ENCODE measurements at places on chromosomes 11 and 22. TPM values are rescaled to one million over a fixed set of nuclear protein-coding genes. Genes with fewer than 3 reads are reported as not detected.

DNA sequence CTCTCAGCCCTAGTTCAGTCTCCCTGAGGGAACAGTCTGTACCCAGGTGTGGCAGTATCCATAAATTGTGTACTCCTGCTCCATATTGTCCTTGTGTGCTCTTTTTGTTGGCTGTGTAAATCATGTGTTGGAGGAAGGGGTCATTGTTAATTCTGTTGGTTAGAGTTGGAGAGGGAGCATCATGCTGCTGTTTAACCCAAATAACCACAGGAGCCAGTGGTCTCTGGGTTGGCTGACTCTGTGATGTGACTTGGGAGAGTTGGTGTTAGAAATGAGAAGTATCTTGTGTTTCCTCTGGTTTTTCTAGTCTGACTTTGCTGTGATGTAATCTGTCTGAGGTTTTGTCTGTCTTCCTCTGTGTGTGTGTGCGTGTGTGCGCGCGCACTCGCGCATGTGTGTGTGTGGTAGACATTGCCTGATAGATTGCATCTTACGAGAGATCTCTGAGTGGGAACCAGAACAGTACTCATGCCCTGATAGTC, 30.5 kb downstream of the CTNND1 start:
- peak; percentile 73 for DNase-seq

DNA sequence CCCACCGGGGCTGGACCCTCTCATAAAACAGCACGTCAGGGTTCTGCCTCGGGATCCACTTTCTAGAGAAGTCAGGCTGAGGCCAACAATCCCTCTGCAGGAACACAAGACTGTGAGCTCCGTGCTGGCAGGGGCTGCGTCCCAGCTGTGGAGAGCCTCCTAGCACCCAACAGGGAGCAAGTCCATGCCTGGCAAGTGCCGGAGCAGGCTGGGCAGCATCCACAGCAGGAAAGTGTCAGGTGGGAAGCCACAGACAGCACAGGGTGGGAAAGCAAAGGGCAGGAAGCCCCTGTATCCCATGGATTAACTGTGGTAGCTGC, 682.3 kb downstream of the TBC1D22A start:
- DNase-seq: no peak

- no peak for DNase-seq
These were observed 13.0 kb upstream of the OR6A2 start for GRCh38 chr11:6812390-6813005.

DNA sequence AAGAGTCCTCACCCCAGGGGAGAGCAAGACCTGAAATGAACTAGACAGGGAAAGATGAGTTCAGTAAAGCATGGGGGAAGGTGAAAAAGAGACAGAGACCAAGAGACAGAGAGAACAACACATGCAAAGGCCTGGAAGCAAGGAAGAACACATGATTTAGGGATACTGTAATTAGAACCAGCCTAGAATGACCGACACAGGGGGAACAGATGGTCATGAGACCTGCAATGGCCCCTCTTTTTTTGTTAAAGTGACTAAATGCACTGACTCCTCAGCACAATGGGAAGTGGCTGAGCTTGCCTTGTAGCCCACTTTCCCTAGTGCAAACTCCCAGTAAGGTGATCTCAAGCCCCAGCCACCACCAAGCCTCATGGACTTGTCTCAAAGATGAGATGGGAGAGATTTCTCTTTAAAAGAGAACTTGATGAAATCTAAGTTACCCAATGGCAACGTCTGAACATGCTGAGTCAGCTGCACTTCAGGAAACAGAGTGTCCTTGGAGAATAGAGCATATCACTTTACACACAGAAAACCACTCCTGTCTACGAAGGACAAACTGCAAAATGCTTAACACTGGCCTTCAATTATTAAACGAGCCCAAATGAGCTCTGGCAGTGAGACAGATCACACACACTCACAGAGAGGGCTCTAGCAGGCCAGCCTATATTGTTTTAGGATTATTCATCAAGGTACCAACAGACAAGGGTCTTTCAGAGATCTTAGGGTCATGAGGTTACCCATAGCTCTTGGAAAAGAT, 91.0 kb downstream of the SERGEF start:
- no peak for DNase-seq

- DNase-seq: no peak
These were observed 14.6 kb downstream of the BBOX1 start for GRCh38 chr11:27055065-27055682.

DNA sequence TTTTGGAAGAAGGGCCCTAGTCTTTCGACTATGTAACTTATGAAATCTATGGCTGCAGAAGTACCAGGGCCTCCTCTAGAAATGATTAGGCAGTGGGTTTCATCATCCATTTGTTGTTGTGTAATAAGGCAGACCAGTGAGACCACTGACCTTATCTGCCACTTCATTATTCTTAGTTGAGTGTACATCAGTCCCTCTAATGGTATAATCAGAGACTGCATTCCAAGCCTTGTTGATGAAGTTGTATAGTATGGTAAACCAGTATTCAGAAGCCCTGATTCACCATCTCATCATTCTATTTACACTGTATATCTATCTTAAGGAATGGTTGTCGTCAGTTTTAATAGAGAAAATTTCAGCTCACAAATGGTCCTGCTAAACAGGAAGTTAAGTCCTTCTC, 32.2 kb upstream of the GRIA4 start:
- no peak for DNase-seq

GRCh38 chr11:35265755-35266454, 126.9 kb downstream of the CD44 start:
- DNase-seq: no peak

- DNase-seq: no peak
These were observed 796.3 kb upstream of the RAG2 start for GRCh38 chr11:37394236-37394870.

Gene SCUBE2
- total RNA-seq: 8.8 TPM

- no peak for DNase-seq
These were observed 933 bp upstream of the KRTAP5-10 start for GRCh38 chr11:71564430-71564829.

Gene ARFIP2
- 35.0 TPM for total RNA-seq

DNA sequence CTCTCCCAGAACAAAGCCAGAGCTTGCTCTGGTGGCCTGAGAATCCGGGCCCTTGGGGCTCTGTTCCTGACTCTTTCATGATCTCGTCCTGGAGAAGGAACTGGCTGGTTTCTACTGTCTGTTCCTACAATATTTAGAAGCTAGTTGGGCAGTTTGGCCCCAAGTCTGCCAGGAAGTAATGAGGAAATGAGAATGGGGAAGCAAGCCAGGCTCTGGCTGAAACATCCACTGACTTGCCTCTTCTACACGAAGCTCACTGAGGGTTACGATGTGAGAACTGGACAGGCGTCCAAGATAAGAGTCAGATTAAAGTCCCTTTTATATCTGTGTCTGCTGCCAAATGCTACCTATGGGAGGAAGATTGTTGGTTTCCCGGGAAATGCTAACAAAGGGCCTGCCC, 110.0 kb upstream of the KIRREL3 start:
- no peak for DNase-seq

GRCh38 chr22:17159504-17159951, 451 bp upstream of the HDHD5 start:
- peak; percentile 70 for DNase-seq

DNA sequence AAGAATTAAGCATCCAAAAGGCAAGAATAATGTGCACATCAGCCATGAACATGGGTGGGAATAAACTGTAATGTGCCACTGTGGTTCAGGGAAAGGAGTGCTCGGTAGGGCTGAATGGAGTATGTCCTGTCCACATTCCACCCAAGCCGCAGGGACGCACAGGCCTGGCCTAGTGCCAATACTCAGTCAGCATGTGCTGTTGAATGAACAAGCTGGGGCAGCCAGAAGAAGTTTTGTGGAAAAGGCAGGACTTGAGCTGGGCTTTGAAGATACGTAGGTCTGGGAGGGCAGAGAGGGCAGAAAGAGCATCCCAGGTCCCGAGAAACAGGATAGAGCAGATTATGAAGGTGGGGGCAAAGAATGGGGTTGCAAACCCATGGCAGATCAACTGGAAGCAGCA, 60.0 kb upstream of the PLET1 start:
- DNase-seq: peak; percentile 77

- no peak for DNase-seq
These were observed 458.0 kb downstream of the MIAT start for GRCh38 chr22:27115410-27115809.

Gene BTBD18
- total RNA-seq: not detected

Gene SCGB1A1
- 3.5 TPM for total RNA-seq

Gene PRG3
- total RNA-seq: not detected

Gene TRIM6
- 3.3 TPM for total RNA-seq

Gene OR5B21
- total RNA-seq: not detected

Gene OR52E6
- total RNA-seq: not detected

GRCh38 chr22:25888399-25889054, 146.5 kb downstream of the MYO18B start:
- no peak for DNase-seq

Gene C11orf97
- total RNA-seq: not detected
